Activated T-helper 9 cell treated with anti-CD3 and anti-CD28 coated beads, Interleukin-2, amount 50 U/mL, for 16 hours (primary cell): ENCODE measurements at places on chromosomes 2 and 18.

GRCh38 chr2:222232372-222232771 is 66.4 kb downstream of the PAX3 start:
- no peak for DNase-seq

GRCh38 chr2:195658541-195658890 is 1.5 kb downstream of the SLC39A10 start:
- DNase-seq, result no peak

- no peak for DNase-seq
These were observed 84.4 kb downstream of the SESTD1 start for GRCh38 chr2:179180242-179180641.

DNA sequence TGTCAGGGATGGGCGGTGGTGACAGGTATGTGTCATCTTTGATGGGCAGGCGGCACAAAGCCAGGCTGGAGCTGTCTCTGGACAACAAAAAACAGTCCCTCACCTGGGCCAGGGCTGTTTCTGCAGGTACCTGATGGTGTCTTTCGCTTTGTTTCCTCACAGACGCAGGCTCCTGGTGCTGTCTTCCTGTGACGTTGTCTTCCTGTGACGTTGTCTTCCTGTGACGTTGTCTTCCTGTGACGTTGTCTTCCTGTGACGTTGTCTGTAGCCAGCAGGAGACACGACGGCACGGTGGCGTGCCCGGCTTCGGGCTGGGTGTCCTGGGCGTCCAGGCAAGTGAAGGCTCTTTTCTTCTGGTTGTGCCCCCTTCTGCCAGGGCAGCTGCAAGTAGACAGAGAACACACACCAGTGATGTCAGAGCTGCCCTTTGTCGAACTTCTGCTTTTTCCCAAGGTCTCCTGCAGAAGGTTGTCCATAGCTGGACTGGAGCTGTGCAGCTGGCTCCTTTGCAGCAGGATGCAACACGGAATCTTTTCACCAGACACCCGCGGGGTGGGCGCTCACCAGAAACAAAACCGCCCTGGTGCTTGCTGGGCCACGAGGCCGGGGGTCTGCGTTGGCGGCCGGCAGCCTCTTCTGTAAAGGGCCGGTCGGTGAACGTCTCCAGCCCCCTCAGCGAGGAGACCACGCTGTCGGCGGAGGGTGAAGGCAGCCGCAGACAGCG is 21.1 kb downstream of the GPR35 start:
- DNase-seq, result no peak

- no peak for DNase-seq
These were observed 4.0 kb upstream of the RTP5 start for GRCh38 chr2:241865416-241865956.
